Stimulated activated CD8-positive, alpha-beta memory T cell treated with anti-CD3 and anti-CD28 coated beads, Interleukin-7, amount 100 ng/mL, for 48 hours (primary cell): ENCODE measurements at places on chromosomes 5 and 9.

- no peak for DNase-seq
Observed at GRCh38 chr5:78666041-78666444, 17.5 kb upstream of the LHFPL2 start.

DNA sequence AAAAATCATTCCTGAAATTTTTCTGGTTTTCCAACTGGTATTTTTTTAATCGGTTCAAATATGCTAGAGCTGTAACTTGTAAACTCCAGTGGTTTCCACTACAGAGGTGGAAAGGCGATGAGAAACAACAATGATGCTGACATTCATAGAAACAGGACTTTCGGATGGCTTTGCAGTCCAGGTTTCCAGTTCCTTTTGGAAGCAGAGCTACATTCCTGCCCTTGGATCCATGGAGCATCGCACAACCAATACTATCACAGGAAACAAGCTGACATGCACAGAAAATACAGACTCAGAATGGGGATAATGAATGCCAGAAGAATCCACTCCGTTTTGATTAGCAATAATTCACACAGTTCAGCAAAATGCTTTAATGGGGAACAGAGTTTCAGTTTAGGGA lies 140.0 kb downstream of the EPB41L4A start:
- DNase-seq, result no peak

GRCh38 chr9:135903358-135903656 lies 4.0 kb downstream of the CAMSAP1 start:
- DNase-seq, result no peak

DNA sequence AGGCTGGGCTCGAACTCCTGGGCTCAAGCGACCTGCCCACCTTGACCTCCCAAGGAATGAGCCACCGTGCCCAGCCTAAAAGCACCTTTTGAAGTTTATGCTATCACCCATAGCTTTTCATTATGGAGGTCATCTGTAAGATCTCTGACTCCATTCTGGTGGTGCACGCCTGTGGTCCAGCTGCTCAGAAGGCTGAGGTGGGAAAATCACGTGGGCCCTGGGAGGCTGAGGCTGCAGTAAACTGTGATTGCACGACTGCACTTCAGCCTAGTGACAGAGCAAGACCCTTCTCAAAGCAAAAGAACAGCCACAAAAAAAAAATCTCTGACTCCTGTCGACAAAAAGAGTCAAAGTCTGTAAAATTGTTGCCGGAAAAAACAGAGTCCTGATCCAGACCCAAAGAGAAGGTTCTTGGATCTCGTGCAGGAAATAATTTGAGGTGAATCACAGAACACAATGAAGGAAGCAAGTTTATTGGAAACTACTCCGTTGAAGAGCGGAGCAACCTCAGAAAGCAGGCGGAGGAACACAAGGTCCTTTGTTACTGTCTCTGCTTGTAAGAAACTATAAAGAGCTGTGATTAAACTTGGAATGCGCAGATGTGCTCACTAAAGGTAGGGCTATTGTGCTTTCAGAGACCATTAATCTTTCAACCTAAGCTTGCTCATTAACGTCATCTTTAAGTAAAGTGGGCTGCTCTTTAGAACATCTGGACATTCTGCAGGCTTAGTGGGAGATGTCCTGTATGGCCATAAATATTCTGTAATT lies 2.0 kb upstream of the HAUS6 start:
- no peak for DNase-seq

DNA sequence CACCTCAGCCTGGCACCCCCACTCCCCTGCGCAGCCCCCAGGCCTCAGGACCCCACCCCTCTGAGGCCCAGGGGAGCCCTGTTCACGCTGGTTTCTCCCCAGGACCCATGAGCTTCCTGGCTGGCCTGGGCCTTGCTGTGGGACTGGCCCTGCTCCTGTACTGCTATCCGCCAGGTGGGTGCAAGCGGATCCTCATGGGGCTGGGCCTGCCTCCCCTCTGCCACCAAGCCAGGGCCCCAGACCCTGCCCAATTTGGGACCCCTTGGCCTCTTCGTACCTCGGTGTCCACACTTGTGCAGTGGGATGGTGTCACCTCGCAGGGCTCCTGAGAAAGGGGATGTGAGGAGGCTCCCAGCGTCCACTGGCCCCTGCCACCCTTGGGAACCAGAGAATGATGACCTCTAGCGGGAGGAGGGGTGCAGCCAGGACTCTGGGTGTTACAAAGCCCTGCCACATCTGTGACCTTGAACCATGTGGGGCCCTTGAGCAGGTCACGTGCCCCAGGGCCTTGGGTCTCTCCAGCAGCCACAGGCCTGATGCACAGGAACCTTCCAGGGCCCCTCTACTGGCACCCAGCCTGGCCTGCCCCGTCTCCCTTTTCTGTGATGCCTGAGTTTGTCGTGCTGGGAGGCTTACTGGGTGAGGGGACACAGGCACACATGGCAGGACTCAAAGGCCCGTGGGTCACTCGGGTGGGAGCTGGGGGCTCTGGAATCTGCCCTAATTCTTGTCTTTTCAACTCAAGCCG lies 16.3 kb downstream of the CARD19 start:
- DNase-seq, result no peak

DNA sequence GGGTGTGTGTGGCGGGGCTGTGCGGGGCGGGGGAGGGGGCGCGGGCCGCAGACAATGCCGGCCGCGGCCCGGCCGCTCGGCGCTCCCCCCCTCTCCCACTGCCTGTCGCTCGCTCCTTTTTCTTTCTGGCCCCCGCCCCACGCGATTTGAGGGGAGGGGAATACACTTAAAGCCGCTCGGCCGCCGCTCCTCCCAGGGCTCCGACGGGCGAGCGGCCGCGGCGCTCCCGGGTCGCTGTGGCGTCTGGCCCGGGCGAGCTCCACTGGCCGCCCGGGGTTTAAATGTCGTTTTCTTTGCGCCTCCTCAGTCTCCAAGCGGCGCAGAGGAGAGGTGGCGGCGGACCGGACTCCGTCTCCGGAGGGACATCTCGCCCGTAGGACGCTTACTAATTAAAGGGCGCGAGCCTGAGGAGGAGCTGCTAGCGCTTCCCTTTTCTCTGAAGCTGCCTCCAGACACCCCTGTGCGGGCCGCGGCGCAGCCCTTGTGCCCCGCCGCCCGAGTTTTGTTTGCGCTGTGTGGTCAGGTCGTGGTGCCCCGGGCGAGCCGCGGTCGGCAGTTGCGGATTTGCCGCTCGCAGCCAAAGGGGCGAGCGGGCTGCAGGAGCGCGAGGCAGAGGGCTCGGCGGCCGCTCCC lies 1.4 kb downstream of the ZSWIM6 start:
- DNase-seq, result no peak

GRCh38 chr5:111635916-111636570 lies 121.0 kb downstream of the NREP start:
- DNase-seq, result no peak

GRCh38 chr9:85408494-85408893 lies 333.3 kb downstream of the AGTPBP1 start:
- no peak for DNase-seq

DNA sequence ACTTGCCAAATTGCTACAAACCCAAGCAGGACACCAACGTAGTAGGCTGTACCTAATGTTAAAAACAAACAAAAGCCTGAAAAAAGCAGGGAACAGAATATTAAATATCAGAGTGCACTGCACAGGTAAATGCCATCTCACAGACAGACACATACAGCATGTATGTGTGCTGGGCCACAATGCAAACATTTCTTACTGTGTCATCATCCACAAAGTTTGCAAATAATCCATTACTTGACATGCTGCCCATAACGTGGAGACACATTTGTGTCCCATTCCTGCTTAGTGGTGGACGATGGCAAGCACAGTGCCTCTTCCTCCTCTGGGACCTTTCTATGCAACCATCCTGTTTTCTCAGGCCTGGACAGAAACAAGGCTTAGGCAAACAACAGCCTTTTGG lies 44.7 kb downstream of the GOLM1 start:
- DNase-seq, result no peak

- DNase-seq, result no peak
Observed at GRCh38 chr5:86354664-86355063, 263.1 kb upstream of the COX7C start.

DNA sequence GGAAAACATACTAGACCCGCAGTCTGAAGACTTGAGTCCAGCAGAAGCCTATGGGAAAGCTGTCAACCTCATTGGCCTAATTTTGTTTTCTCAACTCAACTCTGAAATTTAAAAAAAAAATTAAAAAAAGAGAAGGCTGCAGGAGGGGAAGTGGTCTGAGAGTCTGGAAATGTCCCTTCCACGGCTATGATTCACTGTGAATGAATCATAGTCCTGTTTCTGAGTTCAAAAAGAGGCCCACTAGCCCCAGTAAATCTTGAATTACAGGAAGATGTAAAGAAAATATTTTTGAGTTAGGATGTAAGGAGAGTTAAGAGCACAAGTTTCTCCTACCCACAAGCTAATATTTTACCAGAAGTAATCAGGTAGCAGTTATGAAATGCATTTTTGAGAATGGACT lies 565.5 kb upstream of the DMAC1 start:
- no peak for DNase-seq

GRCh38 chr5:126776499-126777256 lies at the start of gene LMNB1:
TSS of gene LMNB1 (plus strand) at chr5:126777136. CDS start at chr5:126777509, 373 bp downstream.
- peak; percentile 95 for DNase-seq

DNA sequence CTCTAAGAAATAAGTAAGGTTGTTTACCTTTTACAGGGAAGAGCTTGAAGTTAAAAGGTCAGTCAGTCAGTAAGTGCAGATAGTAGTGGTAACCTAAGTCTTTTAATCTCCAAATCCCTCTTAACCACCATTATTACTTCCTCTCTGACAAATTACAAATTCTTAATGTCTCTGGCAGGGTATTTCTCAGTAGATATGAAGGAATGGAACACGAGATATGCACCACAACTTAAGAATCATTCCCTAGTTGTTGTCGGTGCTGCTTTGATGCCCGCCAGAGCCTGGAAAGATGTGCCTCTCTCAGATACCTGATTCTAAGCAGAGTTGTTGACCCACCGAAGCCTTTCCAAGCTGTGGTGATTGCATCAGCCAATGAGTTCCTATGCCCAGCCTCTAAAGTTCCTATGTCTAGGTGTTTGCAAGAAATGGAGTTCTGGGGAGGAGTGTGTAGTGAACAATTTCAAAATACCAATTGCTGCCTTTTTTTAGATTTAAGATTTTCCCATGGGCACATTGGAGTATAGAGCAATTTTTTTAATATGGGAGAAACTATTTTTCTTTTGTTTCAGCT lies 78.5 kb downstream of the CD180 start:
- DNase-seq, result no peak

DNA sequence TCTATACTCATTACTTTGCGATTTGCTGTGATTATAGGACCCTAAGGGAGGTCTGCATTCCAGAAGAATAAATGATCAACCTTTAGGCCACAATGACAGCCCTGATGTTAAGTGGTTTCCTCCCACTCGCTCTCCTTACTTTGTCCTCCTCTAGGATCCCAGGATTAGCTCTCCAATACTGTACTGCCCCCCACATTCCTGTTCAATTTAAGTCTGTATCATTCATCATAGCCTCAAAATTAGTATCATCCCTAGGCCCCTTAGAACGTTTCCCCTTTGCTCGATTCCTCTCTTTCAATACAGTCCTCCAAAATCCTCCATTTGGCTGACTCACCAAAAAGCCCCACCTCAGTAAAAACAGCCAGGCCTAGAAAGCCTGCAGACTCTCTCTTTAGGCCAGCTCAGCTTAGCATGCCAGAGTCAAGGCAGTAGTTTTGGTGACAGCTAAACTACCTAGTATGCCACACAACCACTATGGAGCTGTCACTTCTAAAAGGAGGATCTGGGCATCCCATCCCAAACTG lies 24.4 kb downstream of the RNF145 start:
- no peak for DNase-seq

DNA sequence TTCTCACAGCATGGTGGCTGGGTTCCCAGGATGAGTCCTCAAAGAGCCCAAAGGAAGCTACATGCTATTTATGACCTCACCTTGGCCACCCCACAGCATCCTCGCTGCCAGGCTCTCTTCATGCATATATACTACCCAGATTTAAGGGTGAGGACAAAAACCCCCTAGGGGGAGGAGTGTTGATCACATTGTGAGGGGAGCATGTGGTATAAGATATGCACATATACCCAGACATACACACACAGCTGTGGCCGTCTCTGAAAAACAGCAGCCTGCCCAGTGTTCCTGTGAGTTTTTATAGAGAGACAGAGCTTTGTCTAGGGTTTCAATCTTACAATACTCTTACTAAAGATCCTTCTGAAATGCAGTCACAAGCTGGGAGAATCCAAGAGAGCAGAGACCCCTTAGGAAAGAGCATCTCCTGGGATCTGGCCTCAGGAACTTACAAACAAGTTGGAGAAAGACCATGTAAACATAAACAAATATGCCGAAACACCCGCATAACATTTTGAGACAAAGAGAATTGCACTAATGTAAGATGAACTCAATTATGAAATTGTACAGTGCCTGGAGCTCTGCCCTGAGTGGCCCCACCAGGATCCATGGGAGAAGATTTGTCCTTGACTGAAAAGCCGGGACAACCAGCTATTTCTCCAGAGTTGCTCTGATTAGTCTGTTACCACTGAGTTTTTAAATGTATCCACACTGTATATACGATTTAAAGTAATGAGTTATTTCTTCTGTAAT lies 146.4 kb downstream of the GADD45G start:
- DNase-seq, result no peak
